ENCODE measurements at places on chromosomes 1 and 21.

- DNase-seq: no peak
These were observed 779.9 kb downstream of the KCNT2 start for GRCh38 chr1:195828325-195828724.

GRCh38 chr1:175274368-175274767, 81.8 kb upstream of the KIAA0040 start:
- no peak for DNase-seq

DNA sequence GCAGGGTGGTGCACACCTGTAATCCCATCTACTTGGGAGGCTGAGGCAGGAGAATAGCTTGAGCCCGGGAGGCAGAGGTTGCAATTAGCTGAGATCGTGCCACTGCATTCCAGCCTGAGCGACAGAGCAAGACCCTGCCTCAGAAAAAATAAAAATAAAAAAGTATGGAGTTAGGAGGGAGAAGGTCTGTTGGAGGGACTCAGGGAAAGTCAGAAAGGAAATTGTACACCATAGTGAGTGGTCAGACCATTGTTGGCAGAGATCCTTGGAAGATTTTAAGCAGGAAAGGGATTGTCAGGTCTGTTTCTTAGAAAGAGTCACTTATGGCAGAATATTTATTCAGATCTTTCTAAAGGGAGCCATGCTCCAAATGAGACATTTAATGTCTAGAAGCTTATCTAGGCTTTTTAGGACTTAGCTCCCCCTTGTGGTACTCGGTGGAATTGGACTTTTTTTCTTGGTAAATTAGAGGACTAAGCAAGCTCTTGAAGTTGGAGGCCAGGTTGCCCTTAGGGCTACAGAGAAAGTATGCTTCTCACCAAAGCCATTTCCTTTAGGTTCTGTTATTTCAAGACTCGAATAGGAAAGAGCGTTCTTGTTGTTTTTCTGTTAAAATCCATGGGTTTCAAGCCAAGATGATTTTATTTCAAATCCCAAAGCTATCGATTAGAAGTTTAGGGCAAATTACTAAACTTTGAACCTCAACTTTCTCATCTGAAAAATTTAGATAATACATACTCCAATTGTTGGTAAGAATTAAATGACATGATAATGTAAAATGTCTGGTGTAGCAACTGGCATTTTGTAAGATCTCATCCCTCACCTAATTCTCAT, 16.5 kb downstream of the MIA3 start:
- DNase-seq: peak; percentile 29

DNA sequence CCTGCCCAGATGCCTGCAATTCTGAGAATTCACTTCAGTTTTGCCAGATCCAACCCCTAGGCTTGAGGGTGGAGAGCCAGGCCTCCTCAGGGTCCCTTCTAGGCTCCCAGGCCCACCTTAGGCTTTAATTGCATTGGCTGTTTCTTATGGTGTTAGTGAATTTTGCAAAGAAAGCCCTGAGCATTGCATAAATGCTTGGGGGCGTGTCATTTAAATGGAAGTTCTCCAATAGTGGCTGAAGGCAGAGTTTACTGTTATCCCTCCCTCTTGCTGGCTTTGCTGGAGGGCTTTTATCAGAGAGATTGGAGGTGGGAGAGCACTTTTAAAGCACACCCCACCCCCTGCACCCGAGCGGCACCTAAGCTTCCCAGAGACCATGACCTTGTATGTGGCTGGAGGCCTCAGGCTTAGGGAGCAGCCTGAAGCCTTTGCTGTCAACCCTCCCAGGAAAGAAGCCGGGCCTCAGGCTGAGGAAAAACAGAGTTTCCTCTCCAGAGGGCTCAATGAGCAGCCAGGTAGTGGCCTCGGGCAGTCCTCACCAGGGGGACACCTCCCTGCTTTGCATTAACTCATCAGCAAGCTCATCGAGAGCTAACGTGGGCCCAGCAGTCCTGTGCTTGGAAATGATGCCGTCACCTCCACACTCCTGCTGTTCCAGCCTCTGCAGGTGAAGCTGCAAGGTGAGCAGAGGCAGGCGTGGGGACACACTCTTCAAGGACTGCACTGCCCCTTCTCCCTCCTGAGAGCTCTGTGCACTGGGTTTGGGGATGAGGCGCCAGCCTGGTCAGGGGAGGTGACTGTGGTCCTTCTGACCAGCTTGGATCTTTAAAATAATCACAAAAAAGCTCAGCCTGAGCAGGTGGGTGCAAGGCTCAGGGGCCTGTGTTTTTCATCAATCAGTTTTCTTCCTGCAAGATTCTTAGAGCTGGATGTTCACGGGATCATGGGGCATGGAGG, 58.0 kb downstream of the STUM start:
- no peak for DNase-seq

- no peak for DNase-seq
These were observed 86.8 kb upstream of the CD34 start for GRCh38 chr1:207997486-207998268.

- DNase-seq: no peak
These were observed 8.9 kb downstream of the KCNAB2 start for GRCh38 chr1:6054596-6054995.

DNA sequence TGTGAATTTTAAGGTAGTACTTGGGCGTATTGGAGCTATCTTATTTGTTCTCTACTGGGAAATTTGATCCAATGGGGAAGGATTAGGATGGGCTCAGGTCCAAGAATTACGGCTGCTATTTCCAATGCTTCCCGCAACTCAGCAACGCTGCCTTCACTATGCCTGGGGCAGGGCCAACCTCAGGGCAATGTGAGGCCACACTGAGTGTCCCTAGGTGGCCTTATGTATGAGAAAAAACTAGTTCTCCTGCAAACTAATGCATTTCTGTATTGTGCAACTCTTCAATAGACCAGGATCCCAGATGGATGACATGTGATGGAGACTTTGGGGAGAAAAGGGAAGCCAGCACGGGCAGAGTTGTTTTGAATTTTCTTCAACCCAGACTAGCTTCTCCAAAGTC, 168.1 kb downstream of the DUSP10 start:
- DNase-seq: no peak

DNA sequence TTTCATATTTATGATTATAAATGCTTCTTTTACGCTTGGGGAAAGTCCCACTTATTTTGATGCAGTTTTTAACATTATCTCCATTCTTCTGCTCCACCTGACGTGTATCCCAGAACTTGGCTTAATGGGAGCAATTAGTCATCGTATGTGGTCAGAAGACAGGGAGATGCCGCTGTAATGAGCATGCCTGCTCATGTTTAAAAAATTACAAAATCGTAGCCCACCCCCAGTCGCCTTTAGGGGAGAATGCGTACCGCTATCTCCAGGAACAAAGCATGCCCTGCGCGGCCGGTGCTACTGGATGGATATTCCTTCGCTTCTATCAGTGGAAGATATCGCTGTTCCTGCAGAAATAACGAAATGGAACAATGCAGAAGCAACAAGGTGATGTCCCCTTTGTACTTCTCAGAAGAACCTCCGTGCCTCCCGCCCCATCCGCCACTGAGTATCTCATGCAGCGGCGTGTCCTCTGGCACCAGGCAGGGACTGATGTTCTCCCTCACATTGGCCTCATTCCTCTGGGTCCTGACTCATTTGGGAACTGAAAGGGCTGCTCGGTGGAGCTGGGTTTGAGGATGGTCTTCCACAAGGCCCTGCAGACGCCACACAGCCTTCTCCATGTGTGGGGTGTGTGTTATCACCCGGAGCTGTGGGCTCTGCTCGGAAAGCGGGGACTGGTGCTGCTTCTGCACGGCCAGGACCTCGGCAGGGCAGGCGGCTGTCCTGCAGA, 116.3 kb upstream of the COL6A1 start:
- no peak for DNase-seq

- DNase-seq: no peak
These were observed 39.9 kb downstream of the SERBP1 start for GRCh38 chr1:67390041-67390887.

GRCh38 chr1:44484155-44484688, 79.2 kb downstream of the RNF220 start:
- no peak for DNase-seq

- DNase-seq: no peak
These were observed 15.6 kb upstream of the PIGM start for GRCh38 chr1:160047111-160047991.

DNA sequence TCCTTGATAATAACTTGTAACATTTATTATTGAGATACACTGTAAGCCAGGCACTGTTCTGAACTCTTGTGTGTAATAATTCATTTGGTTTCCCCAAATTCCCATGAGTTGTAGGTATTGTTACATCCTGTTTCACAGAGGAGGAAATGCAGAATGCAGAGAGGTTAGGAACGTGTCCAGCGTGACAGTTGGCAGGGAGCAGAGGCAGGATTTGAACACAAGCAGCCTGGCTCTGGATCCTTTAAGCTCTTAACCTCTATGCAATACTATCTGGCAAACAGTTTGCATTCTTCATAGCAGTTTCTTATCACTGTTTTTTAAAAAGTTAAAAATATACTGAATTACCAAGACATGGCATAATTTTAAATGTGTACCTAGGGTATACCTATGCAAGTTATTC, 30.5 kb downstream of the EEIG2 start:
- DNase-seq: no peak

- no peak for DNase-seq
These were observed 3.9 kb downstream of the RHBG start for GRCh38 chr1:156372876-156373275.

DNA sequence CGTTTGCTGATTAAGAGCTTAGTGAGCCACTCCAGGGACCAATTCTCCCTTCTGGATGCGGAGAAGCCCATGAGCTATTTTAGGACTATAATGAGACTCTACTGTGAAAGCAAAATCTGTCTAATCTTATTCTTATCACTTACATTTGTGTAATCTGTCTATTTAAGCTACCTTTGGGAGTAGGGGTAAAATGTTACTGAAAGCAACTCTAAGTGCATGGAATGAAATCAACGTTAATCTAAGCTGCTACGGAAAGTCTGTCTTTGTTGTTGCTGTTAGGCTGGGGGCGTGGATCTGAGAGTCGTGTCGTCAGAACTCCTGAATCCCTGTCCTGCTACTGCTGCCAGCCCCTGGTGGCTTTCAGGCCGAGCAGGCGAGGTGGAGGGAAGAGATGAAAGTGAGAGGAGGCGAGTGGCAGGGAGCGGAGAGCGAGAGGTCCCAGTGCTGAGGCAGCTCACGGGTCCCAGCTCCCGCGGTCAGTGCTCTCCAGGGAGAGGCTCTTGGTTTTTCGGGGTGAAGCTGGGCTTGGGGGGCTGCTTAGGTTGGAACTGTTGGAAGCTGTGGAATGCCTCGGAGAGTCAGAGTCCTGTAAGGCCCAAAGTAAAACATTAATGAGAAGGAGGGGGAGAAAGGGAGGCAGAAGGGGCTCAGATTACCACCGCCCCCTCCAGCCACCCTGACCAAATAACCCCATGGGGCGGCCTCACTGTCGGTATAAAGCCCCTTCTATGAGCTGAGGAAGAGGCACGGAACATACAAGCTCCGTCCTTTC, 53.9 kb downstream of the COQ8A start:
- DNase-seq: no peak

DNA sequence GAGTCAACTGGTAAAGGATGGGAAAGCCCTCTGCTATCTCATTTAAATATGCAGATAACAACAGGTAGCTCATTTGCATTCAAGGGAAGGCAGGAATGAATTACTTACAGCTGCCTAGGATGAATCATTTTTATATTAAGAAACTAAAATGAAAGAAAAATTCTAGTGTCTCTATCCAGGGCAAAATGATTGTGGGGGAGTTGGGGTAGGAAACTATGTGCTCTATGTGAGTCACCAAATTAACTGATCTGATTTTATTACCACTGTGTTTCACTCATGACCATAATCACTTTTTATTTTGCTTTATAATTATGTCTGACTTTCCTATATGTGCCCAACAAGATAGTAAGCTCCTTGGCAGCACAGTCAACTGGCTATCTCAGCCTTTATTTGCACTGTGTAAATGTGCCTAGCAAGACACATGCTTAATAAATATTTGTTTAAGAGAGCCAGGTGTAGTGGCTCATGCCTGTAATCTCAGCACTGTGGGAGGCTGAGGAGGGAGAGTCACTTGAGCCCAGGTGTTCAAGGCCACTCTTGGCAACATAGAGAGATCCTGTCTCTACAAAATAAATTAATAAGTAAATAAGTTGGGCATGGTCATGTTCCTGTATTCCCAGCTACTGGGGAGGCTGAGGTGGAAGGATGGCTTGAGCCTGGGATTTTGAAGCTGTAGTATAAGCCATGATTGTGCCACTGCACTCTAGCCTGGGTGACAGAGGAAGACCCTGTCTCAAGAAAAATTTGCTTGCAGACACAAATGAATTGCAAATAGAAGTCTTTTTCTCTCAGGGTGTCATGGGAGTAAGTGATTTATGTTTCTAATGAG, 84.1 kb downstream of the SPAG17 start:
- DNase-seq: no peak

GRCh38 chr1:168585191-168585590, 8.8 kb downstream of the XCL1 start:
- no peak for DNase-seq

DNA sequence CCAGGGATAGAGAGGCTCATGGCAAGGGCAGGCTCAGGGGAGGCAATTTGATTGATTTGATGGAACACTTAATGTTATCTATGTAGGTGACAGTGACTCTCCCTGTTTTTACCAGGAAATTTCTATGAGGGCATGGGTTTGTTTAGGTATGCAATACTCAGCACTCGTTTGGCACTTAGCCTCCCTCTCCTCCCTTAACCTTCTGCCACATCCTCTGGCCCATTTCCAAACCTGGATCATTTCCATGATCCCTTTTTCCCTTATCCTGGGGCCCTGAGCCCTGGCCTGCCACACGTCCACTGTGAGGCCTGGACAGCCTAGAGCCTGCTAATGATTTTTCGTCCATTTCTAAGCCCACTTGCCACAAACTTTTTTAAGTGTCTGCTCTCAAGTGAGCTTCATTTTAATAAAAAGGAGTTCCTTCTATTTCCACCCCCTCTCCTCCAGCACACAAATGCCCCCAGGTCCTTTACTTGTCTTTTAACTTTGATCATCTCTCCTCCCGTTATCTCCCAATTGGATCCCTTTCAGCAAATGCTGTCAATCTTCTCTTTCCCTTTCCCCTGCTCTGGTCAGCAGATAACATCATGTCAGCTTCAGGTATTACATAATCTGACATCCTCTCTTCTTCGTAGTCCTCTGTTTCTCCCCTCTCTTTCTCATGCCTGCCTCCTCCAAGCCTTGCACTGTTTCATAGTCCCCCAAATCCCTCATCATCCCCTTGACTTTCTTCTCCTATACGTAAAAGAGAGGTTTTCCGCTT, 37.8 kb upstream of the GADD45A start:
- no peak for DNase-seq

GRCh38 chr1:44610527-44611148, 63.6 kb downstream of the TMEM53 start:
- DNase-seq: no peak

- no peak for DNase-seq
These were observed 7.9 kb upstream of the BACE2 start for GRCh38 chr21:41160036-41160435.

All from activated CD4-positive, CD25-positive, alpha-beta regulatory T cell (primary cell).